ENCODE measurements at places on chromosomes 2 and 18.

DNA sequence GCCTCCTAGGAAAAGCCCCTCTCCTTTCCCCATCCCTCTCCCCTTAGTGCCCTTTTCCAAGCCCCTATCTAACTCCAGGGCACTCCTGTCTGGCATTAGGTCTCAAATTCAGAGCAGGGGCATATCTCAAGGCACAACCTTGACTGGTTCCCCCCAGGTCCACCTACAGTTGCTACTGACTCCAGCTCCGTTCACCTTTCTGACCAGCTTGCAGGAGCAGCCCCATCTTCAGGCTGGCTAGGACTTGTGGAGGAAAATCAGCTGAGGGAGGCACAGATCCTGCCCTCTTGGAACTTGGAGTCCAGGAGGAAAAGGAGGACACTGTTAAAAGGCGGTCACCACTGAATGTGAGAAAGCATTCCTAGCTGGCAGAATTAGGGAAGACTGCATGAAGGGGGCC, 152.4 kb downstream of the ZFP36L2 start:
- DNase-seq: no peak

DNA sequence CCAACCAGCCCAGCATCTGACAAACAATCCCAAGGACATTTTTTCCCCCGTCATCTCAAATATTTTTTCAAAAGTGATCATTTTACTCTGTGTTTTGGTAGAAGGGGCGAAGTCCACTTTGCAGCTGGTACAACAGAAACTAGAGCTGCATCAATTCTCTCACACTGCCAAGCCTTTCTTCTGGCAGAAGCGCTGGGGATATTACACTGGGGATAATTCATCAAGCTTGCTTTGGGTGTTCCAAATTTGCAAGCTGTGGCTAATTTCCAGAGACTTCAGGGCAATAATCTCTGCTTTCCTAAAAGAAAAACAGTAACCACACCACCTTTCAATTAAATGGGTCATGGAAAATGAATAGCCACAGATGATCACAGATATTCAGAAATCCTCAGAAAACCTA, 238.3 kb downstream of the SLC8A1 start:
- DNase-seq: no peak

DNA sequence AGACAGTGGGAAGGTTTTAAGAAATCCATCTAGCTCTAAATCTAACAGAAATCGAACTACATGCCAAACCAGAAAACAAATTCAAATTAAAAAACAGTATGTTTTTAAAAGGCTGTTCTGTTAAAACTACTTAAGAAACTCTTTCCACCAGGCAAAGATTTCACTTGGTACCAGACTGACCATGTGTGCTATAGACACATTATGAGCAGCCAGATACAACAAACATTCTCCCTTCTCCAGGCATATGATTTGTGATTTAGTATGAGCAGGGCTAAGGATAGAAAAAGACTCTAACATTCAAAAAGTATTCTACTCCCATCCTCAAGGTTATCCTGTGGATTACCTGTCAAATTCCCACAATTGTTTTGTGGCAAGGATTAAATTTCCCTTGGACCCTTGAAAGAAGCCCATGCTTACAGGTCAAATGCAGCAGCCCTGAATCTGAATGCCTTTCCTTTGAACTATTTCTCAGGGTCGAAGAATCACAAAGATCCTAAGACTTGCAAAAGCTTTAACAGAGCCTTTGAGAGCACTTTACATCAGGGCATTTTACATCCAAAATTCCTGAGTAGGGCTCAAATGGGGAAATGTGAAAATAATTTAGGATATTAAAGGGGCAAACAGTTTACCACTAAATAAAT, 42.5 kb upstream of the TTC32 start:
- no peak for DNase-seq

- DNase-seq: no peak
These were observed 32.5 kb downstream of the R3HDM1 start for GRCh38 chr2:135563793-135564192.

- no peak for DNase-seq
These were observed 36.7 kb downstream of the IL1R2 start for GRCh38 chr2:102028470-102028869.

DNA sequence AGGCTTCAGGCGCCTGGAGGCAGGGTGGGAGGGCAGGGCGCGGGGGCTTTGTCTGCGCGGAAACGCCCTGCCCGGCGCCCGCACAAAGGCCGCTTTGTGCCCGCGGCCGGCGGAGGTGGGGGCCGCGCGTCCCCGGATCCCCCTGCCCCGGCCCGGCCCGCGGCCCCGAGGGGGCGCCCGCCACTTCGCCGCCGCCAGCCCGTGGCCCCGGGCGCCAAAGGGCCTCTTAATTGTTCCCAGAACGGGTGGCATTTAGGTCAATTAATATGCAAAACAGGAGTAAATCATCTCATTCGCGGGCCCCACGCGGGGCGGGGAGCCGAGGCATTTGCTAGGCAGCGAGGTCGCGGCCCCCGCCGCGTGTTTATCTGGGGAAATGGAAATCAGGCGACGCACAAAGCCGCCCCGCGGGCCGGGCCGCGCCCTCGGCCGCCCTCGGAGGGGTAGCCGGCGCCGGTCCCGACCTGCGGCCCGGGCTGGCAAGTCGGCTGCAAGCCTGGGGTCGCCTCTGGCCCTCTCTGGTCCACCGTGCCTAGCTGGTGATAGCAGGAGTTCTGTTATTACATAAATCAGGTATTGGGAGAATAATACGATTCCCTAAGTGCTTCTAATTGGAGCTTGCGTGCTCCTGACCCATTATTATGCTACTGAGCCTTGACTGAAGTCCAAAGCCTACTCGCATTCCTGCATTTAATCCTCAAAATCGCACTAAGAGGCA, 148.2 kb upstream of the GLI2 start:
- no peak for DNase-seq

DNA sequence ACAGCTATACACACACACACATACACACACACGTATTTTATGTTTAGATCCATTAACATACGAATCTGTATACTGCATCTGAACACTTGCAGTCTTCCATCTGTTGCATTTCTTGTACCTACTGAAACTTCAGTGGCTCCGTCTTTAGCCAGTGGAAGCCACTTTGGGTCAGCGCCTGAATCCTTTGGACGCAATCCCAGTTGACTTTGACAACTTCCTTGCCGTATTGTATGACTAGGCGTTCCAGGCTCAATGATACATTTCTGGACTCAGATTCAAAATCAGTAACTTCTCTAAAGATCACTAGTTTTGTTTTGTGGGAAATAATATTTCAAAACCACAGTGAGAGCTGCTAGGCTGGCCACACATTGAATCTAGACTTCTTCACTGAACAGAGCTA, 101.5 kb upstream of the GPC1 start:
- DNase-seq: no peak
